ENCODE measurements at places on chromosomes 1 and 21.

GRCh38 chr21:25036775-25037174, 570.5 kb downstream of the MRPL39 start:
- no peak overlapping the region for H3K4me3 ChIP-seq
- no peaks in the 10 kb centered on the region for H3K36me3 ChIP-seq
- H3K27ac ChIP-seq, result no peak overlapping the region

DNA sequence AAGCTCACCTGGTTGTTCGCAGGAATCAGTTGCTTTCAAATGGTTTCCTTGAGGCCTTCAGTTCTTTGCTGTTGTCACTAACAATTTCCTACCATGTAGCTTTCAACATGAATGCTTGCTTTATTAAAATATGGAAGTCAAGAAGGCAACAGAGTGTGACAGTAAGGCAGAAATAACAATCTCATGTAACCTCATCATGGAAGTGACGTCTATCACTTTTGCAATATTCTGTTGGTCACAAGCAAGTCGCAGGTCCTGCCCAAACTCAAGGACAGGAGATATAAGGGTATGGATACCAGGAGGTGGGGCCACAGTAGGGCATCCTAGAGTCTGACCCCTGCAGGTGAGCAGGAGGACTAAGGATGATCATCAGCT, 296.8 kb upstream of the ZP4 start:
- H3K4me1 ChIP-seq, result no peaks in the 10 kb centered on the region
- H3K4me3 ChIP-seq, result no peak overlapping the region
- H3K27me3 ChIP-seq, result no peaks in the 10 kb centered on the region
- H3K36me3 ChIP-seq, result no peaks in the 10 kb centered on the region
- H3K27ac ChIP-seq, result no peak overlapping the region

DNA sequence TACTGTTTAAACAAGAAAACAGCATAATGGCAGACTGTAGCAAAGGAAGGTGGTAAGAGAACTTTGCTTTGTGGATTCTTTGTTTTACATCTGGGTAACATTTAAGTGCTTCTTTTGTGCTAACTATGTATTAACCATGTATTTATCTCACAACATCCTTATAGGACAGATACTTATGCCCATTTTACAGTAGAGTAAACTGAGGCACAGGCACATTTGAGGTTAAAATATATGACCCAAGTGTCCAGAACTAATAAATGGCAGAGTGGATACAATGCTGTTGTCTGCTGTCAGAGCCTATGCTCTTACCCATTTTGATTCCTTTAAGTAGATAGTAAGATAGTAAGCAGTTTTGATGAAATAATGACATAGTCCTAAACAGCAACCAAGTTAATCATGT, 7.3 kb downstream of the CAPZA1 start:
- no peaks in the 10 kb centered on the region for H3K27me3 ChIP-seq
- peaks cover 18% of the 10 kb centered on the region for H3K4me1 ChIP-seq
- H3K4me3 ChIP-seq, result no peak overlapping the region
- H3K36me3 ChIP-seq, result peaks cover 27% of the 10 kb centered on the region
- H3K27ac ChIP-seq, result no peak overlapping the region

DNA sequence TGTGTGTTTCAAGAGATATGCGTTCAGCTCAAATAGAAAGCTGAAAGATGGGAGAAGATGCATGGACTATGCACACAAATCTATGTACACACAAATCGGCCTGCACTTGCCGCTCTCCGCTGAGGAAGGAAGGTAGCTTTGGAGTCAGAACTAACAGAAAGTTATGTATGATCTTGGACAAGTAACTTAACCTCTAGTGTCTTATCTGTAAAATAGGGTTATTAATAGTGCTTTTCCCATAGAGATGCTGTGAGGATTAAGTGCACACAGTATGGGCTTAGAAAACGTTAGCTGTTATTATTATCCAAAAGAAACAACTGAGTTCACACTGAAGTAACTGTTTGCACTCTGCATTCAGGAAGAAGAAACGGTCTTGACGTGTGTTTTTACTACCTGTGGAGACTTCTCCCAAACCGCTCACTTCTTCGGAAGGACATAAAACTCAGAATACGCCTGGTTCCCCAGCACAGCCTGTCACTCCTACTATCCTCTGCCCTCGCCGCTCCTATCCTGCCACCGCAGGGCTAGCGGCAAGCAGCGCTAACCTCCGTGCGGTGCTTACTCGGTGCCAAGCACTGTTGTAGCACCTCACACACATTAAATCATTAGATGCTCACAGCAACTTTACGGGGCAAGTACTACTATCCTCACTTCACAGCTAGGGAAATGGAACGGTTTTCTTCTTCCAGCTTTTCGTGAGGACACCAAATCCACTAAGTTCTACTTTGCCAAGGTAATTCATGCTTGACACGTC, 1.3 kb downstream of the TGFBR3 start:
- no peaks in the 10 kb centered on the region for H3K27me3 ChIP-seq
- peaks cover 27% of the 10 kb centered on the region for H3K4me1 ChIP-seq
- H3K27ac ChIP-seq, result peak overlapping the region; percentile 0
- H3K36me3 ChIP-seq, result no peaks in the 10 kb centered on the region
- DNase-seq, result no peak

- no peak for DNase-seq
- H3K36me3 ChIP-seq, result no peaks in the 10 kb centered on the region
- no peaks in the 10 kb centered on the region for H3K27me3 ChIP-seq
- peaks cover 20% of the 10 kb centered on the region for H3K4me1 ChIP-seq
- H3K4me3 ChIP-seq, result no peak overlapping the region
These were observed 3.7 kb upstream of the ID3 start for GRCh38 chr1:23563003-23563402.

DNA sequence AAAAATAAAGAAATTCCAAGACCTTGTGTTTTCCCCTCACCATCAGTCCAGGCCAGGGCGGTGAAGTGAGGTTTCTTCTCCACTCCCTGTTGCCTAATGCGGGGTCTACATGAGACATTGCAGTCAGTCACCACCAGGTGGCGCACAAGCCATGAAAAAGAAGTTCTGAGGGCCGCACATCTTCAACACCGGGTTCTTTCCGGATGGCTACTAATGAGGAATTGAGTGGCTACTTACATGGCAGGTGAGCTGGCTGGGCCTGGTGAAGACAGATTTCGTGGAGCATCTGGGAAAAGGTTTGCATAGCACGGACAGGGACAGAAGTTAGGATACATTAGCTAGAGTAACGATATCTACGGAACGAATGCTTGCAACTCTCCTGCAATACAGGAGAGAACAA, 15.8 kb upstream of the S100A11 start:
- no peak overlapping the region for H3K4me3 ChIP-seq
- no peaks in the 10 kb centered on the region for H3K36me3 ChIP-seq
- DNase-seq, result peak; percentile 57
- H3K27me3 ChIP-seq, result no peaks in the 10 kb centered on the region
- H3K27ac ChIP-seq, result no peak overlapping the region
- H3K4me1 ChIP-seq, result peaks cover 11% of the 10 kb centered on the region

- H3K36me3 ChIP-seq, result no peaks in the 10 kb centered on the region
- DNase-seq, result no peak
- H3K4me1 ChIP-seq, result peaks cover 2% of the 10 kb centered on the region
- no peak overlapping the region for H3K27ac ChIP-seq
These were observed 69.6 kb downstream of the UBIAD1 start for GRCh38 chr1:11342621-11343032.

GRCh38 chr1:35340519-35340918, 72.0 kb downstream of the ZMYM4 start:
- H3K4me1 ChIP-seq, result peaks cover 4% of the 10 kb centered on the region
- H3K4me3 ChIP-seq, result no peak overlapping the region
- no peak overlapping the region for H3K27ac ChIP-seq
- H3K27me3 ChIP-seq, result no peaks in the 10 kb centered on the region

GRCh38 chr1:156284112-156284511, at the start of gene TMEM79:
Gene TMEM79 (plus strand): TSS chr1:156284325. CDS start chr1:156285227, 902 bp downstream.
- H3K36me3 ChIP-seq, result peaks cover 13% of the 10 kb centered on the region
- H3K4me1 ChIP-seq, result peaks cover 27% of the 10 kb centered on the region
- peak within 1 kb of the TSS; percentile 43 for H3K27ac ChIP-seq
- DNase-seq, result no peak
- no peaks in the 10 kb centered on the region for H3K27me3 ChIP-seq

GRCh38 chr1:226598455-226598849, 49.9 kb downstream of the STUM start:
- H3K36me3 ChIP-seq, result no peaks in the 10 kb centered on the region
- H3K4me1 ChIP-seq, result no peaks in the 10 kb centered on the region
- peaks cover 21% of the 10 kb centered on the region for H3K27me3 ChIP-seq

- DNase-seq, result no peak
- no peak overlapping the region for H3K4me3 ChIP-seq
These were observed 16.4 kb downstream of the ZBTB21 start for GRCh38 chr21:41993744-41994143.

GRCh38 chr1:3120140-3120539, 51.1 kb downstream of the PRDM16 start:
- H3K4me1 ChIP-seq, result no peaks in the 10 kb centered on the region
- no peak overlapping the region for H3K4me3 ChIP-seq
- DNase-seq, result no peak
- no peaks in the 10 kb centered on the region for H3K27me3 ChIP-seq
- H3K36me3 ChIP-seq, result no peaks in the 10 kb centered on the region
- no peak overlapping the region for H3K27ac ChIP-seq

DNA sequence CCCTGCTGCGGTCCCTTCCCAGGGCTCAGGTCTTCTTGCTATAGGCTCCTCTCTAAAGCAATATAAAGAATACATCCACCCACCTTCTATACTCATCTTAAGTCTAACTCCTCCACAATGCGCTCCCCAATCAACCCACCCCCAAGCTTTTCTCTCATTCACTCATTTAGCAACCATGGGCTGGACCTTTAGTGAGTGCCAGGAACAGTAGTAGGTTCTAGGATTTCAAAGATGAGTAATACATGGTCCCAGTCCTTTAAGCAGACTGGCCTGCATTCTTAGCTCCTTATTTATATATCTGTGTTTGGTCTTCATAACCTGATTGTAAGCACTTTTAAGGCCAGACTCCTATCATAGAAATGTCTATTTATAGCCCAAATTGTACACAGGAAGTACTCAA, 5.9 kb downstream of the CAMK1G start:
- H3K36me3 ChIP-seq, result no peaks in the 10 kb centered on the region
- no peak for DNase-seq
- H3K27ac ChIP-seq, result no peak overlapping the region
- H3K27me3 ChIP-seq, result peaks cover 27% of the 10 kb centered on the region
- H3K4me1 ChIP-seq, result no peaks in the 10 kb centered on the region
- H3K4me3 ChIP-seq, result no peak overlapping the region

DNA sequence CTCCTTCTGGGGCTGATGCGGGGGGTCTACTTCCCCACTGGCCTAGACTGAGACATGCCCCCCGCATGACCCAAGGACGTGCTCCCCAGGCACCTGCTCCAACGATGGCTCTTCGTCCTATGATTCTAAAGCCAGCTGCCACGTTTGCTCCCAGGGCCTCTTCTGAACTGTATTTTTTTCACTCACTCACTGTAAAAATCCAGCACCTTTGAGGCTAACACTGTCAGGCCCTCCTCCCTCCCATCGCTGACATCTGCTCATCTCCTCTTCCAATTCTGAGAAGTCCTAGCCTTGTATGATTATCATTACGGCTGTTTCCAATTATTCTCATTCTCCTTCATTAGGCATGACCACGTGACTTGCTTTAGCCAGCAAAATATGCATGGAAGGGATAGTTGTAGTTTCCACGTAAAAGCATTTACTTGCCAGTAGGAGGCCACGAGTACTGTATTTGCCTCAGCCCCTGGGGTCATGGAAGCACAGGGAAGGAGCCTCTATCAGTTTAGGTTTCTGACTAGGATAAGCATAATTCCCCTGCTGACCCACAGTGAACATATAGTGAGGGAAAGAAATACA, 19.1 kb upstream of the EDN2 start:
- no peaks in the 10 kb centered on the region for H3K27me3 ChIP-seq
- H3K4me1 ChIP-seq, result no peaks in the 10 kb centered on the region
- no peak for DNase-seq

DNA sequence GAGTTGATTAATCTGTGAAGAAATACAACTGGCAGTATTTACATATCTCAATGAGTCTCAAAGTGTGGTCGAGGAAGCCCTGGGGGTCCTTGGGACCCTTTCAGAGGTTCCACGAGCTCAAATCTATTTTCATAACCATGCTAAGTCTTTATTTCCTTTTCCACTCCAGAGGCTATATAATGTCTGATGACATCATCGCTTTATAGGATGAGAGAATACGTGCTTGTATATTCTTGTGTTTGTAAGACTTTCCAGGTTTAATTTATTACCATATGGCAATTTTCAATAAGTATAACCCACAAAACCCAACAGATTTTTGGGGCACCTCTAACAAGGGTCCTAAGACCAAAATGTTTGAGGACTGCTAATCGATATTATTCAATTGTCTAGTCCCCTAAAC, 1.4 kb upstream of the SLC19A2 start:
- H3K27ac ChIP-seq, result no peak overlapping the region
- H3K4me1 ChIP-seq, result peaks cover 7% of the 10 kb centered on the region
- H3K4me3 ChIP-seq, result no peak overlapping the region
- H3K36me3 ChIP-seq, result no peaks in the 10 kb centered on the region
- H3K27me3 ChIP-seq, result no peaks in the 10 kb centered on the region

GRCh38 chr1:28517649-28517999, 11.8 kb downstream of the RCC1 start:
- H3K36me3 ChIP-seq, result no peaks in the 10 kb centered on the region
- H3K27me3 ChIP-seq, result no peaks in the 10 kb centered on the region

GRCh38 chr21:39681257-39681656, 63.7 kb upstream of the IGSF5 start:
- H3K27me3 ChIP-seq, result no peaks in the 10 kb centered on the region
- DNase-seq, result no peak
- H3K36me3 ChIP-seq, result no peaks in the 10 kb centered on the region
- no peaks in the 10 kb centered on the region for H3K4me1 ChIP-seq
- no peak overlapping the region for H3K27ac ChIP-seq

DNA sequence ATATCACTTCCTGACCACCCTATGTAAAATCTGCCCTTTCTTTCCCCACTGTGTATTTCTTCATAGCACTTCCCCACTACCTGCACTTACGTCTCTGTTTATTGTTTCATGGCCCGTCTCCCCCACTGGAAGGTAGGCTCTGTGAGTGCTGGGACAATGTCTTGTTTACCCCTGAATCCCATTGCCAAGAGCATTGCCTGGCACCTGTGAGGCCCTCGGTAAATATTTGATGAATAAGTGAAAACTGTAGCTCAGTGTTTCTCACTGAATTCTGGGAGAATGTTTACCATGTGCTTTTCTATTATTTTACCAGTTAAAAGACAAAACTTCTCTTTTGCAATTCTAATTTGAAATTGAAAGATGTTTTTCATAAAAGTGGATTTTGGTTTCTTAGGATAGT, 11.8 kb downstream of the NFASC start:
- no peaks in the 10 kb centered on the region for H3K4me1 ChIP-seq
- H3K36me3 ChIP-seq, result no peaks in the 10 kb centered on the region
- DNase-seq, result no peak
- no peak overlapping the region for H3K4me3 ChIP-seq
- H3K27me3 ChIP-seq, result peaks cover 10% of the 10 kb centered on the region
